Thoracic aorta (tissue), 2 donors: ENCODE measurements at places on chromosomes 16 and 17.
A peak's percentile ranks its signal among the peaks of the same experiment; 100 is the strongest.

DNA sequence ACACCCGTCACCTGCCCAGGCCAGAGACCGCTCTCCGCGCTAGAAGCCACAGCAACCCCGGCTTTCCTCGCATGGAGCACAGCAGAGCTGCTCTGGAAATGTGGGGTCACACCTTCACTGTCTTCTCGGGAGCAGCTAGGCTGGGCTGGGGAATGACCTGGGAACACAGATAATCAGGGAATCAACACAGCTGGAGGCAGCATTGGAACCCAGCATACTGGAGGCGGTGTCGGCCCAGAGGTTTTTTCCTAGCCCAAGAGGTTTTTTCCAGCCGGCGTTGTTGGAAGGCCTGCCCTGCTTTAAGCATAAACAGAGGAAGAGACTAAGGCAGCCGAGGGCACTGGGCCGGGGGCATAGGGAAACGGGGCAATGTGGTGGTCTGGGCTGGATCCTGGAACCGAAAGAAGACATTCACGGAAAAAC is 791 bp upstream of the PLD6 start:
- H3K27me3 ChIP-seq = no peaks in the 10 kb centered on the region
- no peak for DNase-seq
- peak overlapping the region; percentile 69 for H3K27ac ChIP-seq
- peaks cover 18% of the 10 kb centered on the region for H3K4me1 ChIP-seq
- H3K4me3 ChIP-seq = peak overlapping the region; percentile 66

- no peaks in the 10 kb centered on the region for H3K36me3 ChIP-seq
- no peaks in the 10 kb centered on the region for H3K27me3 ChIP-seq
- no peaks in the 10 kb centered on the region for H3K4me1 ChIP-seq
- no peak overlapping the region for H3K27ac ChIP-seq
- no peak overlapping the region for H3K4me3 ChIP-seq
Measured at GRCh38 chr17:208429-208828, 27.0 kb upstream of the DOC2B start.

GRCh38 chr17:19304209-19304608 is 58.3 kb downstream of the B9D1 start:
- H3K4me1 ChIP-seq = no peaks in the 10 kb centered on the region
- H3K36me3 ChIP-seq = no peaks in the 10 kb centered on the region
- no peak overlapping the region for H3K4me3 ChIP-seq
- no peak overlapping the region for H3K27ac ChIP-seq
- no peak for DNase-seq

GRCh38 chr17:36977568-36977967 is 28.8 kb downstream of the AATF start:
- no peak overlapping the region for H3K27ac ChIP-seq
- peaks cover 20% of the 10 kb centered on the region for H3K4me1 ChIP-seq
- H3K4me3 ChIP-seq = no peak overlapping the region
- no peak for DNase-seq
- H3K27me3 ChIP-seq = no peaks in the 10 kb centered on the region
- H3K36me3 ChIP-seq = no peaks in the 10 kb centered on the region
